ENCODE measurements at places on chromosomes 5 and 9.

- DNase-seq, result no peak
Observed at GRCh38 chr9:137458194-137459151, 661 bp downstream of the NSMF start.

GRCh38 chr9:114081441-114082016 is 3.4 kb upstream of the AMBP start:
- DNase-seq, result no peak

DNA sequence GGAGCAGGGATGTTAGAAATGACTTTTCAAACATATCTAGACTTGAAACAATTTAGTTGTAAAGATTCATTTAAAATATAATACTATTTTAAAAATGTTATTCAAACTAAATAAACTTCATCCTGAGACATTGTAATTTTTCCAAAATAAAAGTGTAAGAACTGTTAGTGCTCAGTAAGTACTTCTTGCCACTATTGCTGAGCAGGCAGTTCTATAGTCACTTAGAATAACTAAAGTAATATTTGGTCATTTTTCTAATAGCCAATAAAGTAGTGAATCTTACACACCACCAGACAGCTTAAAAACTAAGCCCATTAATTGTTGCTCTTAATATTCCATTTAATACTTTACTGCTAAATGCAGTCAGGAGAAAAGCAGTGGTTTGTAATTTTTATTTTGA is 1120.0 kb upstream of the CDH10 start:
- DNase-seq, result no peak

GRCh38 chr5:72812488-72812887 is 4.0 kb upstream of the TNPO1 start:
- DNase-seq, result no peak

- no peak for DNase-seq
Observed at GRCh38 chr5:111385970-111386831, 126.1 kb downstream of the STARD4 start.

Measured in CD4-positive, CD25-positive, alpha-beta regulatory T cell (primary cell).